ENCODE measurements at places on chromosomes 2 and 18.

DNA sequence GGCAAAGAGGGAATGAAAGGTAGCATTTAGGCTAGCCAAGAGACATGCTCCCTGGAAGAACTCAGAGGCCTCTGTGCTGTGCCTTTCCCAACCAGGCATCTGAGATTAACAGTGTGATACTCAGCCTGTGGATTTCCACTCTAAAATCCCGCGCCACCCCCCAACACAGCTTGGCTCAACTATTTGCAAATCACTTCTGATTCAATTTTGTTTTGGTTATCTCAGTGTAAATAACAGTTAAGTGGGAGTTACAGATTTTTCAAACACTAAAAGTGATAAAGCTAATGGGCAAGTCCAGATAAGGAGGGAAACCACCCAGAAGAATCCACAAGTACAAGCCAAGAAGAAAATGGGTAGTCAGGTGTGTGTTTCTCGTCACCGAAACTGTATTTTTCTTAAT, 1.4 kb upstream of the NRP2 start:
- DNase-seq = no peak

DNA sequence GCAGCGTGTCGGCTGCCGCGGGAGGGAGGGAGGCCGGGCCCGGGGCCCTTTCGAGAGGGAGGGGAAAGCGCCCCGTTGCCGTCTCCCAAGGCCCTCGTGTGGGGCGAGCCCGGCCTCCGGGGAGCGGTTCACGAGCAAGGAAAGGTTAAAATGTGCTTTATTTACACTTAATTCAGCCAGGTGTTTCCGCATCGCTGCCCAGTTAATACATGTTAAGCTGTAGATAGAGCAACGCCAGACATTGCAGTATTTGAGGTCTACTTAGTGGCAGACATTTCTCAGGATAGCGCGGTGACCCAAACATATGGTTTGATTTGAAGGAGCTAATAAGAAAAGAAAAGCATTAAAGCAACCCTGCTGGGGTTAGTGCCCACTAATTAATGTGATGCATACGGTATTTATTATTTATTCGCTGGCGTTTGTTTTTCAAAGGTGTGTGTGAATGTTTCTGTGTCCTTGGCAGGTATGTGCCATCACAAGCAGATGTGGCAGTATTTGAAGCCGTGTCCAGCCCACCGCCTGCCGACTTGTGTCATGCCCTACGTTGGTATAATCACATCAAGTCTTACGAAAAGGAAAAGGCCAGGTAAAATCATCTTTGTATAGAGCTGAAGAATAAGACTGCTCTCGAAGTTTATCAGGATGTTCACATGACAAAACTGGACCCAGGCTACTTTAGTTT, 571 bp downstream of the EEF1B2 start:
- DNase-seq = no peak

GRCh38 chr2:121828281-121828731, 72.9 kb downstream of the TSN start:
- DNase-seq = no peak

- no peak for DNase-seq
Measured at GRCh38 chr2:111647359-111647758, 236.6 kb downstream of the ANAPC1 start.

DNA sequence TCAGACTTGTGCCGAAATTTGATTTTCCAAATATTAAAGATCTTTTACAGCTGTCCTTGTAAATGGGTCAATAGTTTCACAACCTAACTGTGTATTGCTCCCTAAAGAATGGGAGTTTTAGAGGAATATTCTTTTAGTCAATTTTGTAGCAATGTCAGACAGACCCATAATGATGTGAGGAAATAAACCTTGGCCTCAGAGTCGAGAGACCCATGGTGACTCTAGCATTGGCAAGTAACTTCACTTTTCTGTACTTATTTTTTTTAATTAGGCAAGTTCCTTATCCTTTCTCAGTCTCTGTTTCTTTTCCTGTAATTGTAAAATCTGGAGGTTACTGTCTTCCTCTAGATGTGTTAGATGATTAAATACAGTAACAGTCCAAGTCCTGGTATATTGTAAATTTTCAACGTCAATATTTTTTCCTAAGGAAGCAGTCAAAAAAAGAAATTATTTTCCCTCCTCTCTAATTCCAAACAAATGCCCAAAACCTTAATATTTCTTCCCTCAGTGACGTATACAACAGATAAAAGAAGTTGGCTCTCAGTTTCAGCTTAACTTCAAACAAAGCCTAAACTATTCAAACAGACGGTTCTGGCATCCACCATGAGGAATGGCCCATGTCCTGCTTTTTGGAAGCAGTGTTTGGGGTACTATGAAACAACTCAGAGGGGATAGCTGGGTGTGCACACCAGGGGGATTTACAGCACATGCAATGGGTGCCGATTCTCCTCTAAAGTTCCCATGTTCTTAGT, 466.7 kb downstream of the TNS1 start:
- DNase-seq = no peak

DNA sequence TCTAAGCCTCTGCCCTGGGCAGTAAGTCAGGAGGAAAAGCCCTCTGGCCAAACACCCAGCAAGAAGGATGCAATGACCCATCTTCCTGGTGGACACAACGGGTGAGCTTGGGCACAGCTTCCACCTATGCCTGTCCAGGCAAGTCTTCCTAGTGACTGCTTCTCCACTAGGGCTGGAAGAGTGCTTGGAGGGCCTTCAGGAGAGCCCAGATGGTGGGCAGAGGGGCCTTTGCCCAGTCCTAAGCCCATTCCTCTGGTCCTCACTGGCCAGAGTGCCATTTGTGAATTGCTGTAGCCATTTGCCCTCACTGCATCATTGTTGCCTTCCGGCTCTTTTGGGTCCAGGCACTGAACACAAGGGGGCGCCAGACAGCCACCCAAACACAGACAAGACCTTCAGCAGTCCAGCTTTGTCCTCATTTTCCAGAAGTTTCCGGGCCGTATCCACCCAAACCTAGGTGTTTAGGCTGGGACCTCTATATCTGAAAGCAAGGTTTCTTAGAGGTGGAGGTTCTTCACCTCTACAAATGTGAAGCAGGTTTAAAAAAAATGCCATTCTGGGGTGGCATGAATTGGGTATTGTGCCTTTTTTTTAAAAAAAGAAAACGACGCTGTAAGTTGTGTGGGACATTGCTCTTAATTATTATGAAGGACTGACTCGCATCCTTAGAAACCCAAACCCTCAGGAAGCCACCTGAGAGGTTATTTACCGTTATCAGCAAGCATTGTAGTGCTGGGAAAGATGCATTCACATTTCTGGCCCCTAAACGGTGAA, 29.5 kb downstream of the PAX8 start:
- peak; percentile 74 for DNase-seq

DNA sequence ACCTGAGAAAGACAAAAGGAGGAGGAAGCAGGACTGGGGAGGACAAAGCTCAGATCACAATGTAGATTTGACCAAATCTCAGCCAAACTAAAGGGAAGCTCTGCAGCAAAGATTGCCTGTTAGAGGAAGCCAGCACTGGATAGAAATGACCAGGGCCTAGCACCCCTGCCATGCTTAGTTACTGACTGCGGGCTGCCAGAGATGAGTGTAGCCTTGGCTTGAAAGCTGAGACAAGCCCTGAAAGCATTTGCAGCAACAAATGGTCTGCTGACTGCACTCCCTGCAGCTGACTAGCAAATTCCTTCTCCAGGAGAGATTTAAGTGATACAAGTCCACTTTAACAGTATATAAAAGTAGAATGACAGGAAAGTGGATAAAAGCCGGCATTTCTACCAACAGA, 140.9 kb upstream of the CRIM1 start:
- no peak for DNase-seq

DNA sequence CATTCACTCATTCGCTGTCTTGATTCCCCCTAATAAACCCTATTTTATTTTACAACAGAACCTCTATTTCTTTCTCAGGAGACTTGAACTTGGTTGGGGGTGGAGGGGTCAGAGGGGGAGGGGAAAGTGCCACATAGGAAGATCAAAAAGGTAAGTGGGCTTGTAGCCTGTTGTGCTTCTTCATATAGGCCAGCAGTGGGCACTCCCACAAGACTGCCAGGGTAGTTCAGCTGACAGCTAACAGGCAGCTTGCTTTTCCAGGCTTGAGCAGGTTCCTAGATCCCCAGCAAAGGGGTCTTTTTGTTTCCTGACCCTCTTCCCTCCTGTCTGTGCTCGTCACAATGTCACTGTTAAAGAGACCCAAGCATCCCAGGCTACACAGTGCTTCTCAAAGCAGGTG, 829 bp upstream of the KIAA2012 start:
- no peak for DNase-seq

DNA sequence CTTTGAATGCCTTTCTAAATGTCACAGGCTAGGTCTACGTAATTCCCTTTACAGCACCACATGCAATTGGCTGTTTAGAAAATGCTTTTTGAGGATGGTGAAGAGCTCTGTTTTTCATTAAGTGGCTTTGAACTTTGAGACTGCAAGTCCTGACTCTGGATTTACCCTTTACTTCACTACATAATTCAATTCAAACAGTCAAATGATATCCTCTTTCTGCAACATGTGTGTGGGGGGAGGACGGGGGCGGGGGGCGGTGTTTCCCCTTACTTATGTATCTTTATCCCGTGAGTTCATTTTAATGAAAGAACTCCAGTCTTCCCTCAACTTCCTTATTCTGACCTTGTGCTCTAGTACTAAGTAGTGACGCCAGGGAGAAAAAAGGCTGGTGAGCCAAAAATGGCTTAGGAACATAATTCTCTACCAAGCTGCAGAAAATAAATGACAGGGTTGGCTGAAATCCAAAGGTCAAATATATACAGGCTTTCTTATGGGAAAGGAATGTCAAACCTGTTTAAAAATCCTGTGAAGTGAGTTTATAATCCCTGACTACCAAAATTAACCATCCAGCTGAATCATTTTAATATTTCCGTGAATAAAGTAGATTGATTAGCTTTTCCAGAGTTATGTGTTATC, 119.6 kb downstream of the SLC8A1 start:
- no peak for DNase-seq

GRCh38 chr2:179817181-179817841, 44.1 kb downstream of the ZNF385B start:
- DNase-seq = no peak

- no peak for DNase-seq
Measured at GRCh38 chr2:201813996-201814760, 7.8 kb downstream of the CDK15 start.

DNA sequence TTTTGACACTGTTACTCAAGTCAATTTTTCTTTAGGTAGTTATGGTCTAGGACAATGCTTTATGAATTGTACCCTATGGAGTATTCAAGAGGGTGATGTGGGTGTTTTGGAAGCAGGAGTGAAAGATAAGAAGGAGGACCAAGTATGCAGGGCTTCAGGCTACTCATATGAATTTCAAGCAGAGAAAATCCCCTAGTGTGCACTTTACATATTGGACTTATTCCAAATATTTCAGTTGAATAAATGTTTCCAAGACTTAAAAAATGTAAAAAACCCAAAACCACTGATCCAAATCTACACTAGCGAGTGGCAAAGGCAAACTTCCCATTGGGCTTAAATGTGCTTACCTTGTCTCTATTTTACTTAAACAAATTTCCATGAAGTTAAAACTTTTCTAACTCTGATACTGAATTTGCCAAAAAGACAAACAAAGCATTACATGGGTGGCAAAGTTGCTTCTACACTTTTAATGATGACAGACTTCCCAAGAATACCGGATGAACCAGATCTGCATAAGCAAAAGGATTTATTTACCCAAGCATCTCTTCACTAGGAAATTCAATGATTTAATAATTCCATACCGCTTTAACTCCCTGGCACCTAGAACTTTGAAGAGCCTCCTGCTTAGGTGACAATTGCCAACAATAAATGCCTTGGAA, 1233.5 kb upstream of the NXPH2 start:
- no peak for DNase-seq

DNA sequence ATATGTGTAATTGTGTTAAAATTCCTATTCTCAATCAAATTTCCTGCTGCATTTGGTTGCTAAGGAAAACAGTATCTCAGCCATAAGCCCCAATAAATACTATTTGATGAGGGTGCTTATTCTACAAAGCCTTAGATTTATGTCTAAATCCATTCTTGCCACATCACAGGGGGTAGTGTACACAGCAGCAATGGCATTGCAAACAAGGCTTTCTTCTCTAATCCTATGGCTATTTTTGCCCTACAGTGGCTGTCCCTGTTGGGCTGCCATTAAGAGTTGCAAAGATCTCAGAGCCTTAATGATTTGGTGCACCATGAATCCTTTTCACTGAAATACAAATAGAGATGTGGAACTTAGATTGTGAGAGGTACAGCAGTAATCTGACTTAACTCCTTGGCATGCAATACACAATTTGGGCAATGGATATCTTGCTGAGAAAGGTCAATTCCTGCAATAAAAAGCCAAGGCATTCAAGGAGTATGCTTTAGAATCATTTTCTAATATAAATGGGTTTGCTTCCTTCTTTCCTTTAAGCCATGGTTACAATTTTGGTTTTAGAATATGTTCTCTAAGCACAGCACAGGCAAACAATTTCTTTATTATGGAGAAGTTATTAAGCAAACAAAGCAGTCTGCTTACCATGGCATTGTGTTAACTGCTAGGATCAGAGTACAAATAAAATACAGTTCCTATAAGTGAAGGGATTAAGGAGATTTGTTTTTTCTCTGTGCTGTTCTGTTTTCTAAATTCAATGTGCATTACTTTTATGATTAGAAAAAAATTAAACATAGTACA, 69.8 kb upstream of the CD302 start:
- DNase-seq = no peak

DNA sequence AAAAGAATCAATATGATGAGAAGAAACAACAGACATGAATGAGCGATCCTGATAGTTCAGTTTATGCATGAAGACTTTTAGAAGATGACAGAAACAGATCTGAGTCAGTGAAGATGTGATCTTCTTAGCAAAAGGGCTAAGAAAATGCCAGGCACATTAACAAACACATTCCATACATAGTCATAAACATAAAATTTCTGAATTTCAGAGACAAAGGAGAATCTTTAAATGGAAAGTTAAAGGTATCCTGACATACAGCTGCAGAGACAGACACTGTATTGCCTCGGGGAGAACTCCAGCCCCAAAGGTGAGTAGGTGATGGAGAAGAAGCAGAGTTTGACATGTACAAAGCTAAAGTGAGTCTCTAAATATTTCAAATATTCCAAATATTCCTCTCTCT, 40.6 kb upstream of the FN1 start:
- DNase-seq = no peak

GRCh38 chr2:236972491-236973342, 113.0 kb upstream of the COPS8 start:
- peak; percentile 55 for DNase-seq

- DNase-seq = no peak
Measured at GRCh38 chr2:40363631-40364030, 88.3 kb downstream of the SLC8A1 start.

DNA sequence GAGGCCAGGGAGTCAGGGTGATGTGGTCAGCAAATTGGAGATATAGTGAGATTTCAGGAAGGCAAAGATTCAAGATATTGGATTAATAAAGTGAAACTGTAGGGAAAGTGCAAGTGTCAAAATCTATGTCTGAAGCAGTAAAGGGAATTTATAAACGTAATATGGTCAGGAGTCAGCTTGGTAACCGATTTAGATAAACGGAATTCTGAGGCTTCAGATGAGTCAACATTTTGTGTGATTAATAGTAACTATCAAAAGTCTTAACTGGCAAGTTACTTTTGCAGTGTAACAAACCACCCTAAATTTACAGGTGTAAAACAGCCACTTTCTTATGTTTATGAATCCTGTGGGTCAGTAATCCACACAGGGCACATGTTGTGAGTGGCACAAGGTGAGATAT, 10.9 kb downstream of the MTX2 start:
- no peak for DNase-seq

- DNase-seq = no peak
Measured at GRCh38 chr2:104866883-104867812, 13.2 kb downstream of the POU3F3 start.
